NCI-H2171 treated with DMSO at 0.1 percent for 48 hours (cell line): ENCODE measurements at places on chromosomes 1 and 21.

GRCh38 chr1:6003568-6004411, 11.6 kb upstream of the NPHP4 start:
- DNase-seq, result peak; percentile 66

DNA sequence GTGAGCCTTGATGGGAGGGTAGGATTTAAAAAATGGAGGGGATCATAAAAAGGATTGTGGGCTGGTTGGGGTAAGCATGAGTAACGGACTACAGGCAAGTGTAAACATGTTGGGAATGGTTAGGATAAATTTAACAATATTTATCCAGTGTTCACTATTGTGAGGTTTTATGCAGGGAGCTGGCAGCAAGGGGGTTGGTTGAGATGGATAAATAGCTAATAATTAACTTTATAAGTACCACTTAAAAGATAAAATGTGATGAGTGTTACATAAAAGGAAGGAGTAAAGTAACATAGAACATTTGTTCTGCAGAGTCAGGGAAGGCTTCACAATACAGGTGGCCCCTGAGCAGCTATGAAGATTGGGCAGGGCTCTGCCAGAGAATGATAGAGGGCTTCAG, 109.0 kb downstream of the NGF start:
- DNase-seq, result no peak

GRCh38 chr1:107953556-107953955, 11.4 kb downstream of the VAV3 start:
- peak; percentile 96 for DNase-seq

DNA sequence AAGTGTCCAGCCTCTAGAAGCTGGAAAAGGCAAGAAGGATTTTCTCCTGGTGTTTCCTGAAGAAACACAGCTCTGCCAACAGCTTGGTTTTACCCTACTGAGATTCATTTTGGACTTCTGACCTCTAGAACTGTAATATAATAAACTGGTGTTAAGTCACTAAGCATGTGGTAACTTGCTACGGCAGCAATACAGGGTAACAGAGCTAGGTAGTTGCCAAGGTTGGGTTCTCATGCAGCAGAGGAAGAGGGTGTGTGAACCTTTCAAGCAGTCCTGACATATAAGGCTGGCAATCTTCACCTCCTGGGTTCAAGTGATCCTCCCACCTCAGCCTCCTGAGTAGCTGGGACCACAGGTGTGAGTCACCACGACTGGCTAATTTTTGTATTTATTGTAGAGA, 36.0 kb downstream of the GNG4 start:
- no peak for DNase-seq

DNA sequence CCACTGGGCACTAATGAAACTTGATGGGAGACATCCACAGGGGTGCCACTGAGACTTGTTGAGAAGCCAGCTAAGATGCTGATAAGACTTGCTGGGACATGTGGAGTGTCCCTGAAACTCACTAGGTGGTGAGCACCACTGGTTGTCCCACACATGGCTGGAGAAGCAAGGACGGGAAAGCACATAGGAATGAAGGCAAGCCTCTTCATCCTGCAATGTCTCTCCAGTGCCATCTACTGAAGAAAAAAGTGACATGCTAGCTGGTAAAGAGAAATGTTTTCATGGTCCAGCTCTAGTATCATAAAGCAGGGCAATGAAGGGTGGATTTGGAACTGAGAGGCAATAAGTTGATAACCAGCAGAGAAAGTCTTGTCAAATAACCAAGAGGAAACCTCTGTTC, 283.0 kb downstream of the PAPPA2 start:
- peak; percentile 3 for DNase-seq

- DNase-seq, result no peak
Observed at GRCh38 chr1:66267201-66267940, 266.6 kb upstream of the SGIP1 start.

- no peak for DNase-seq
Observed at GRCh38 chr1:58818976-58819375, 35.1 kb upstream of the JUN start.

GRCh38 chr1:204002614-204003013, 70.3 kb upstream of the SOX13 start:
- DNase-seq, result no peak
